ENCODE measurements at places on chromosomes 5 and 9.

GRCh38 chr9:93084471-93084881 is 11.5 kb upstream of the CARD19 start:
- DNase-seq: no peak

DNA sequence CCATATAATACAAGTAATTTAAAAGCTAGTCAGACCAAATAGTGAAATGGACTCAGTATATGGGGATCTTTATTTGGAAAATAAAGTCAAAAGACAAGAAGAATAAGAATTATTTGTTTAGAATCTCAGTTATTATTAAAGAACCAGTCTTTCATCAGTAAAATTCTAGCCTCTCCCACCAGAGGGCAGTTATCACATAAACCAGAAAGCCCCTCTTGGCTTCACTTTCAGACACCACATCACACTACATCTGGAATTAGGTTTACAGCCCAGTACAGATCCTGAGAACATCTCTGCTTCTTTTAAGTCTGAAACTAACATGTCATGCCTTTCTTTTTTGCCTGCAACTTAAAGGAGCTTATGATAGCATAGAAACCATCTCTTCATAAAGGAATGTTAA is 12.2 kb upstream of the HSPB3 start:
- no peak for DNase-seq

DNA sequence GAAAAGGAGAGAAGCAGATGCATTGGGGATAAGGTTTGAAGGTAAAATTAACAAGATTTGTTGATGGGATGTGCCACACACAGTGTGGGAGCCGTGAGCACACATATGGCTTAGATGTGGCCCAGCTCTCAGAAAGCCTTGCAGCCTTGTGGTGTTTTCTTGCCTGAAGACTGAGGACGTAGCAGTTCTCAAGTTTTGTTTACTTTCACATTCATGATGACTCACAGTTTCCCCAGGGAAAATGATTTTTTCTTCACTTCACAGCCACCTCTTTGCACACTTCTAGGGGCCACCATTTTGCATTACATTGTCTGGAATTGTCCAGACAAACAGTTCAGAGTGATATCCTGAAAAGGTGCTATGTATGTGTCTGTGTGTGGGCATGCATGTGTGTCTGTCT is 126.2 kb downstream of the BASP1 start:
- no peak for DNase-seq

DNA sequence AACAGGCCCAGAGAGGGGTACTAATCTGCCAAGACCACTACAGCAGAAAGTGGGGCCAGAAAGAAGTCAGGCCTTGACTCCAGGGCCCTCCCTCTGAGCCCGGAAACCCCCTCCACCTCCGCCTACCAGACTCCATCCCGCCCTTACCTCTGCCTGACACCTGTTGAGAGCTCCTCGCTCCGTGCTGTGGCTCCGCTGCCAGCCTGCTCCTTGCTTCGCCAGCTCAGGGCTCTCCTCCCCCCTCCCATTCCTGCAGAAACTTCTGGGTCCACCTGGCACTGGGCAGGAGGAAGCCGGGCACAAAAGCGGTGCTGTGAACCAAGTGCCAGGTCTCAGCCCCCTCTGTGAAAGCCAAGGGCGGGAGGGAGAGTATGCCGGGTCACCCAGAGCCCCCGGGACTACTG is 6.4 kb upstream of the ST6GALNAC6 start:
- DNase-seq: peak; percentile 41

DNA sequence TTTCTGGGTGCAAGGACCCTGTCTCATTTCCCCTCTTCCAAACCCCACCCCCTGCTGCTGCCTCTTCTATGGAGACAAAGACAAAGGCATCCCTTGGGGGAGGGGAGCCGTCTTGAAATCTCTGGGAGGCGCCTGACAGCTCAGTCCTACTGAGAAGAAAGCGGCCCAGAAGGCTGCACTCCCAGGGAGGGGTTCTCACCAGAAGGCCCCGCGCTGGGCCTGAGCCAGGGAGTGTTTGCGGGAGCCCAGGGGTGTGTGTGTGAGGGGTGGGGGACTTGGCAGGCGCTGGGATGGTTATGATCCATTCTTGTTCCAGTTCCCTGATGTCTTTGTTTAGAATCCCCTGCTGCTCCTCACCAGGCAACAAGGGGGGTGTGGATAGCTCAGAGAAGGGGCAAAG is 45.7 kb upstream of the ALDH1B1 start:
- no peak for DNase-seq

DNA sequence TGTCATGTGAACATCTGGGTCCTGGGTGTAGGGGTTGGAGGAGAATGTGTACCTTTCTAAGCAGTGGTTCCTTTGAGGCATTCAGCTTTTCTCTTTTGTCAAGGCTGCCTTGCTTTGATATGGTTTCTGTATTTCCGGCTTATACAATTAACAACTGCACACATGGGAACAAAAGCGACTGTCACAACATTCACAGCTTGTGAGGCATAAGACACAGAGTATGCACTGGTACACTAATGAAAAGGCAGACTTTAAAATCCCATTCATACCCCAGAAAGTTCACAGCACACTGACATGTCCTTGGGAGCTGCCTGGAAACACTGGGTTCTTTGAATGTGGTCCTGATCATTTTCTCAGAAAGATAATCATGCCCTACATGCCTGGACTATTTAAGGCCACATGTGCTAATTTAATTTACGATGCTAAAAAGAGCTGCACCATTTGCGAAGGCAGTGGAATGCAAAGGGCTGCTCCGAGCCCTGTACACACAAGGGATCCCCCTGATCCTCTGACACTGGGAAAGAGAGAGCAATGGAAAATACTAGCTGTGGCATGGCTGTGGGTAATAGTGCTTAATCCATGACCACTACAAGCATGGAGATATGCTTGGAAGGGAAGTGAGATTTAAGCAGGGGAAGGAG is 131.8 kb downstream of the EFNA5 start:
- DNase-seq: no peak

- DNase-seq: no peak
These were observed 55.5 kb upstream of the FUBP3 start for GRCh38 chr9:130523921-130524320.

- no peak for DNase-seq
These were observed 101.5 kb downstream of the DEPDC1B start for GRCh38 chr5:60598424-60598823.

All from stimulated activated CD4-positive, alpha-beta T cell treated with anti-CD3 and anti-CD28 coated beads, Interleukin-2, amount 100 ng/mL, for 4 hours (primary cell).